Astrocyte of the spinal cord (primary cell): ENCODE measurements at places on chromosomes 13 and 19.
A peak's percentile ranks its signal among the peaks of the same experiment; 100 is the strongest.

DNA sequence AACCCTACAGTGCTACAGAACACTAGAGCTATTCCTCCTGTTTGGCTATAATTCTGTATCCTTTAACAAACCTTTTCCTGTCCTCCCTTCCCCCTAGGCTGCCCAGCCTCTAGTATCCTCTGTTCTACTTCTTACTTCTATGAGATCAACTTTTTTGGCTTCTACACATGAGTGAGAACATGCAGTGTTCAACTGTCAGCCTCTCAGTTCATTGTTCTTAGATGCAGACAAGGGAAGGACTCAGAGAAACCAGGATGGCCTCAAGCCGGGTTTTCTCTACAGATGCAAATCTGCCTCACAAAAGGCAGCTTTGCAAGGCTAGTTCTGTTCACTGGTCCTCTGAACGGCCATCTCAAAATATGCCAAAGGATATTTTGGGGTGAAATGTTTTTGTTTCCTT lies 18.4 kb downstream of the AMER2 start:
- DNase-seq: no peak

DNA sequence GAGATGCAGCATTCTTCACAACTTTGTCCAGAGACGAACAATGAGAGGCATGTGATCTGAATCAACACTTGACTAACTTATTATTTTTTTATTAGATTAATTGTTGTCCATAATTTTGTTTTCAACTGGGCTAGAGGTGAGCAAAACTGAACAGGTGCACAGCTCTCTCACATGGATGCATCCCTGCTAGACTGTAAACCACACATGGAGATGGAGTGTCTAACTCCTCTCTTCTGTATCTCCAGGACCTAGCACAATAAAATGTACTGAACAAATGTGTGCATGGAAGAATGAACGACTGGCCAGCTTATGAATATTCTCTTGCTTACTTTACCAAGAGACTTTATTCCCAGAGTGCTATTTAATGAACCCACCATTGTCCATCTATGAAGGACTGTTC lies 627.7 kb downstream of the LIG4 start:
- DNase-seq: no peak

DNA sequence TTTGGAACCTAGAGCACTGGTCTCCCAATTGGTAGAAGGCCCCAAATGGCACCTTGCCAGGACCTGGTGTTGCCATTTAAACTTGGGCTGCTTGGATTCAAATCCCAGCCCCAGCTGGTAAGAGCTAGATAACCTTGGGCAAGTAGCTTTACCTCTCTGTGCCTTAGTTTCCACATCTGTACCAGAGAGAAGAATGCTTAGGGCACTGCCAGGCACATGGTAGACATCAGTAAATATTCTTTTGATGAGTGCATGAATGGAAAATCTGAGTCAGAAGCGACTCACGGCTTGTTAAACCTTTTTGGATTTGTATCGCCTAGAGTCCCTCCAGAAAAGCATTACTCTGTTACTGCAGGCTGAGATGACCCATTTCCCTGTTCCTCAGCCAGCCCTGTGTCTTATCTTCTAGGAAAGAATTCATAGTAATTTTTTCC lies 90.9 kb downstream of the SIPA1L3 start:
- peak; percentile 86 for DNase-seq

GRCh38 chr19:40936755-40937154 lies 54.3 kb upstream of the CYP2B6 start:
- DNase-seq: no peak

DNA sequence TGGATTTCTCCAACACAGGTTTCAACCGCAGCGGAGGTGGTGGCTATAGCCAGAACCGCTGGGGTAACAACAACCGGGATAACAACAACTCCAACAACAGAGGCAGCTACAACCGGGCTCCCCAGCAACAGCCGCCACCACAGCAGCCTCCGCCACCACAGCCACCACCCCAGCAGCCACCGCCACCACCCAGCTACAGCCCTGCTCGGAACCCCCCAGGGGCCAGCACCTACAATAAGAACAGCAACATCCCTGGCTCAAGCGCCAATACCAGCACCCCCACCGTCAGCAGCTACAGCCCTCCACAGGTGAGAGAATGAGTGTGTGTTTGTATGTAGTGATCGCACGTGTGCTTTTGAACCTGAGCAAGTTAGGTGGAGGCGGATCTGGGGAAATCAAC lies 6.0 kb upstream of the CCDC97 start:
- DNase-seq: no peak

- peak; percentile 2 for DNase-seq
Observed at GRCh38 chr13:89315287-89315686, 1644.1 kb downstream of the SLITRK5 start.

- DNase-seq: no peak
Observed at GRCh38 chr19:13817018-13817614, 21.9 kb downstream of the ZSWIM4 start.

DNA sequence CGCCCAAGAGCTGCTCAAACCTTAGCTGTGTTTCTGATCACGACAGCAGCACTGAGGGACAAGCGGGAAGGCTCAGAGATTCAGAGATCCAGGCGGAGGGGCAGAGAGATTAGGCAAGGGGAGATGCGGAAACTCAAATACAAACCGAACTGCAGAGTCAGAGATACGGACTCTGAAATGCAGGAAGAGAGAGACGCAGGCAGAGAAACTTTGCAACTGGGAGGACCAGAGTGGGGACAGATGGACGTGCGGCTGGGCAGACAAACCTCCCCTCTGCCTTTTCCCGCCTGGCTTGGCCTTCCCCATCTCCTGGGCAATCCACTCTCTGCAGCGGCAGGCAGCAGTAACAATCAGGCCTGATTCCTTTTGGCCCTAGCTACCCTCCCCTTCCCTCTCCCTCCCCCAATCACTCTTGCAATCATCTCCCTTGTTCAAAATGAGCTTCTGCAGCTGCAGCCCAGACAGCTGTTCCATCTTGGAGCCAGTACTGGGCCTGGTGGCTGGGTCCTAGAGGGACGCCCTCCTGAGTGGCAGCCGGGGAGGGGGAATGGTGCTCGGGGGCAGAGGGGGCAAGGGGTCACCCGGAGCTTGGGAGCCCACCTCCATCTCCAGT lies 29.7 kb downstream of the OLFM2 start:
- no peak for DNase-seq

DNA sequence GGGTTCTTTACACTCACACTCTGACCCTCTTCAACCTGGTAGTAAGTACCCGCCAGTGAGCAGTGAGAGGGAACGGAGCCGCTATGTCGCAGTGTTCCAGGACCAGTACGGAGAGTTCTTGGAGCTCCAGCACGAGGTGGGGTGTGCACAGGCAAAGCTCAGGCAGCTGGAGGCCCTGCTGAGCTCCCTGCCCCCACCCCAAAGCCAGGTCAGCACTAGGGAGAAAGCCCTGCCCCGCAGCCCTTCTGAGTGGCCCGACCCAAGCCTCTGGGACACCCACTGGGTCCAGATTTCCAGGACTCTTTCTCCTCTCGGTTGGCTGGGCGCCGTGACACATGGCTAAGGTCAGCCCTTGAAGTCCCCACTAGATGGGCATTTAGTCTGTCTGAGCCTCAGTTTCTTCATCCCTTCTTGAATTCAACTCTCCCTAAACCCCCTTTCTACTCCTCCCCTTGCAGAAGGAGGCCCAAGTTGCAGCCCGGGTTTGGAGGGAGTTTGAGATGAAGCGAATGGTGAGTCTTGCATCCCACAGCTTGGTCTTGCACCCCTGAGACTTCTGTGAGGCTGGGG lies 1.9 kb downstream of the OCEL1 start:
- no peak for DNase-seq

GRCh38 chr19:49109569-49110233 lies 4.5 kb upstream of the LIN7B start:
- no peak for DNase-seq

DNA sequence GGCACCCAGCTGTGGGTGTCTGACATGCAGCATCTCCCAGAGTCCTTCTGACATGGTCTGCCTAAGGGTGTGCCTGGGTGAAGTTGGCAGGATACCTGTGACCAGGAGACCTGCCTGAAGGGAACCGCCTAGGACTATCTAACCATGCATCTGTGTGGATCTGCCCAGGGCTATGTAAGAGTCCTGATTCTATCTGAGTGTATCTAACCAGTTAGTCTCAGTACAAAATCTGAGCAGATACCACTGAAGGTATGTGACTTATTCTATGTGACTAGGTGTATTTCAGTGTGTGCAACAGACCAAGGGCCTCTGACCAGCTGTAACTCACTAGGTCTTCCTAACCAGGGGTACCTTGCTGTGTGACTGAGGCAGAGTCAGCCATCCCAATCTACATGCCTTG lies 28.2 kb upstream of the FBL start:
- no peak for DNase-seq

DNA sequence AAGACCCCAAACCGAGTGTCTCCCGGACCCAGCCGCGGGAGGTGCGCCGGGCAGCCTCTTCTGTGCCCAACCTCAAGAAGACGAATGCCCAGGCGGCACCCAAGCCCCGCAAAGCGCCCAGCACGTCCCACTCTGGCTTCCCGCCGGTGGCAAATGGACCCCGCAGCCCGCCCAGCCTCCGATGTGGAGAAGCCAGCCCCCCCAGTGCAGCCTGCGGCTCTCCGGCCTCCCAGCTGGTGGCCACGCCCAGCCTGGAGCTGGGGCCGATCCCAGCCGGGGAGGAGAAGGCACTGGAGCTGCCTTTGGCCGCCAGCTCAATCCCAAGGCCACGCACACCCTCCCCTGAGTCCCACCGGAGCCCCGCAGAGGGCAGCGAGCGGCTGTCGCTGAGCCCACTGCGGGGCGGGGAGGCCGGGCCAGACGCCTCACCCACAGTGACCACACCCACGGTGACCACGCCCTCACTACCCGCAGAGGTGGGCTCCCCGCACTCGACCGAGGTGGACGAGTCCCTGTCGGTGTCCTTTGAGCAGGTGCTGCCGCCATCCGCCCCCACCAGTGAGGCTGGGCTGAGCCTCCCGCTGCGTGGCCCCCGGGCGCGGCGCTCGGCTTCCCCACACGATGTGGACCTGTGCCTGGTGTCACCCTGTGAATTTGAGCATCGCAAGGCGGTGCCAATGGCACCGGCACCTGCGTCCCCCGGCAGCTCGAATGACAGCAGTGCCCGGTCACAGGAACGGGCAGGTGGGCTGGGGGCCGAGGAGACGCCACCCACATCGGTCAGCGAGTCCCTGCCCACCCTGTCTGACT lies 7.9 kb downstream of the MAP1S start:
- DNase-seq: no peak

GRCh38 chr19:57321116-57321515 lies 844 bp downstream of the ZNF543 start:
- no peak for DNase-seq

GRCh38 chr13:75675421-75675820 lies 39.3 kb downstream of the LMO7 start:
- no peak for DNase-seq

DNA sequence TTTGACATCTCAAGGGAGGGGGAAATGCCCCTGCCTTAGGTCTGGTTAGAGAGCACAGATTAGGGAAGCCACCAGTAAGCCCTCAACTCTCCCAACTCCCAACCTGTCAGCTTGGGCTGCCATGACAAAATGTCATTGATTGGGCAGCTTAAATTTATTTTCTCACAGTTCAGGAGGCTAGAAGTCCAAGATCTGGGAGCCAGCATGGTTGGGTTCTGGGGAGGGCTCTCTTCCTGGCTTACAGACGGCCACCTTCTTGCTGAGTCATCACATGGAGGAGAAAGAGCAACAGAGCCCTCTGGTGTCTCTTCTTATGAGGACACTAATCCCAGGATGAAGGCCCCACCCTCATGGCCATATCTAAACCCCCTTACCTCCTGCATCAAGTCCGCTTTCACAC lies 24.2 kb downstream of the C19orf12 start:
- DNase-seq: peak; percentile 36

- DNase-seq: peak; percentile 22
Observed at GRCh38 chr13:113774177-113775107, 15.4 kb downstream of the TMEM255B start.

DNA sequence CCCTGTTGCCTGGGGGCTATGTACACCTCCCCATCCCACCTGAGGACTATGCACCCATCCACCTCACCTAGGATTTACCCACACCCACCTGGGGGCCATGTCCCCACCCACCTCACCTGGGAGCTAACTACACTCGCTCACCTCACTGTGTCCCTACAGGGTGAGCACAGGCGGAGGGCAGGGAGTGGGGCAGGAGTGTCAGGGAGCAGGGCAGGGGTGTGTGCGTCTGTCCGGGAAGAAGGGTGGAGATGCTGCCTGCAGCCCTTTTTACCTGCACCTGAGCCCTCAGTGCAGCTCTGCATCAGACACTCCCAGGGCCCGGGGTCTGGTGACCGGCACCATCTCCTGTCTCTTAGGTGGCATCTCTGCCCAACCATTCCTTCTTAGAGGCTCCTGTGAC lies 10.6 kb upstream of the CPAMD8 start:
- DNase-seq: no peak

DNA sequence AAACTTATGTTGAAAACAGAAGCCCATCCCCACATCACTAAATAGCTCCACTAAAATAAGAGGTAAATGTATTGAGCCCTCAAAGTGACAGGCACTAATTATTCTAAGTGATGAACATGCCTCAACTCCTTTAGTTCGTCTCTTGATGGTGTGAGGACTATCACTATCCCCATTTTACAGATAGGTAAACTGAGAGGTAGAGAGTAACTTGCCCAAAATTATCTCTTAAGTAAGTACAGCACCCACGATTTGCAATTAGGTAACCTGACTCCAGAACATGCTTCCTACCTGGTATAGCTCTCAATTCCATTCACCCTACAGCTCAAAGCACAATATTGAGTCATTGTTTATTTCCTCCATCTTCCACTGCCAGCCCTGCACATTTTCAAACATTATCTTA lies 12.7 kb downstream of the ZAR1L start:
- no peak for DNase-seq

DNA sequence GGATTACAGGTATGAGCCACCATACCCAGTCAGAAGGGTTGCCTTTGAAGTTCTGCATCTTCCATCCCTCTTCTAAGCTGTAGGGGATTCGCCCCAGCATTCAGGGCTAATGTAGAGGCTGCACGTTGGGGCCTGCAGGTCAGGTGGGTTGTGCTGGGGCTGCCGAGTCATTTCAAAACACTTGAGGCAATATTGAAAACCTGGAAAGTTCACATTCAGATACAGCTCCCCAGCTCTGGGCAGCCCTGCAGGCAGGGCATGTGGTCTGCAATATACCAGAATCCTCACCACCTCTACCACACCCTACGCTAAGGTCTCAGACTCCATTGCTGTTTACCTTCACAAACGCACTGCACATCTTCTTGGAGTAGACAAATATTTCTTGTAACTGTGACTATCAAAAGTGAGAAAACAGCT lies 24.6 kb downstream of the CCNE1 start:
- no peak for DNase-seq

DNA sequence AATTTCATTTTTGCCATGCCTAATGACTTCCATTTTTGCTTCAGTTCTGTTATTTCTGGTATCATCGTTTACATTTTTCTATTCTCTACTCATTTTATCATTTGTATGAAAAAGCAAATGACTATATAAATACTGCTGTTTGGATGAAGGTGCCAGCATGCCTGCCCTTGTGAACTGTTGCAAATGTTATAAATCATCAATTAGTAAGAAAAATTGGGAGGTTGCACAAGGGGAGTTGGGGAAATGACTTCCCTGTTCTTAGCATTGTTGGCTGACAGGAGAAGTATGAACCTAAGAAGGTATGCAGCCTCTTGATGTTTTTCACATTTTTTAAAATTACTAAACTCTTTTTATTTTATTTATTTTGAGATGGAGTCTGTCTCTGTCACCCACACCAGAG lies 15.1 kb downstream of the SAFB start:
- no peak for DNase-seq
